ENCODE measurements at places on chromosomes 12 and 14.
A peak's percentile ranks its signal among the peaks of the same experiment; 100 is the strongest.

GRCh38 chr14:92565040-92565717 is 51.6 kb downstream of the RIN3 start:
- DNase-seq, result no peak

GRCh38 chr14:55556929-55557623 is 22.9 kb upstream of the KTN1 start:
- DNase-seq, result peak; percentile 77

- no peak for DNase-seq
Measured at GRCh38 chr14:45400509-45400908, 147.5 kb upstream of the MIS18BP1 start.

DNA sequence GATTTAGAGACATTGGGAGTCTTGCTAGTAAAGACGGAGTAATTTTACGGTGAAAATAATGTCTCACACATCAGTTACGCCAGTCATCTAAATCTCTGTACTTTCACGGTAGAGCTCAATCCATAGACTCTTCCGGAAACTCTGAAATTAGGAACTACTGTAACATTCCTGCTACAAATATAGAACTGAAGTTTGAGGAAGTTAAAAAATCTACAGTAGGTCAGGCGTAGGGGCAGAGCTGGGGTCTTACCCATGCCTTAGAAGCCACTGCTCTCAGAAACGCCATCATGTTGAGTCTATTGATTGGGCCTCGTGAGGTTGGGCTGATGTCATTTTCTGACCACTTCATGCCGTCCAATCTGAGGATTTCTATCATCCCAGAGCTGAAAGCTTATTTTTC is 1029.8 kb upstream of the TMEM132C start:
- DNase-seq, result no peak

GRCh38 chr12:47823422-47824086 is 3.9 kb upstream of the HDAC7 start:
- DNase-seq, result no peak

DNA sequence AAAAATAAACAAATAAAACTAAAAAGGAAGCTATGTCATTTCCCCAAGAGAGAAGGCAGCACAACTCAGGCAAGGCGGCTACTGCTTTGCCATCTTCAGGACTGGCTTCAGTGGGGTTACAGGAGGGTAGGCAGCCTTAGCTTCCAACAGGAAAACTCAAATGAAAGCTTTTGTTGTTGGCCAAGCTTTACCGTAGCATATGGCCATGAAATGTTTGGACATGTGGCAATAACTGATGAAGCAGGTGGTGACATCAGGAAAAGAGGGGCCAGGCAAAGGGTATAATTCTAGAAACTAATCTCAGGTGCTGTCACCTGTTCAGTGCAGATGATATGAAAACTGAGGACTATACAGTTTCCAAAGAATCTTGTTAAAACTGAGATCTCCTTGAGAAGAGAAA is 22.8 kb upstream of the NPFF start:
- no peak for DNase-seq

DNA sequence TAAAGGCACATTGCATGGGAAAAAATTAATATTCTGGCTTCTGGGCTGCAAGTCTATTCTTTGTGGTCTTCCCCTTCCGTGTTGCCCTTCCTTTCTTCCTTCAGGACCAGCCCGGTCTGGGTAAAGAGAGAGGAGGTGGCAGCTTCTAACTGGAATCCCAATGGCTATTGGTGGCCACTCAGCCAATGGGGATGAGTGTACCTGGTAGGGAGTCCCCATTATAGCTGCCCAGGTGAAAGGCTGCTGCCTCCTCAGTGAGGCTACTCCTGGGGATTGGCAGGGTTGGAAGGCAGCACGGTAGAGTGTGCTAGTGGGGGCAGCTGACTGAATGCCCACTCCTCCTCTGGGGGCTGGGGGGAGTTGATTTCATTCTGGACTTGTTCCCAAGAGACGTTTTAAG is 112.6 kb downstream of the RBM19 start:
- no peak for DNase-seq

GRCh38 chr12:76898442-76898841 is 19.6 kb upstream of the CSRP2 start:
- DNase-seq, result no peak

GRCh38 chr12:25617991-25618390 is 64.9 kb upstream of the LMNTD1 start:
- no peak for DNase-seq

GRCh38 chr14:39233680-39234326 is at the start of gene MIA2:
Gene MIA2 (plus strand): TSS chr14:39233915. CDS start chr14:39234115, 200 bp downstream.
- DNase-seq, result no peak

- DNase-seq, result no peak
Measured at GRCh38 chr12:22250762-22251161, 83.7 kb downstream of the ST8SIA1 start.

GRCh38 chr12:52496590-52497071 is 3.6 kb upstream of the KRT6A start:
- no peak for DNase-seq

- no peak for DNase-seq
Measured at GRCh38 chr12:34264110-34264509, 241.8 kb downstream of the ALG10 start.

DNA sequence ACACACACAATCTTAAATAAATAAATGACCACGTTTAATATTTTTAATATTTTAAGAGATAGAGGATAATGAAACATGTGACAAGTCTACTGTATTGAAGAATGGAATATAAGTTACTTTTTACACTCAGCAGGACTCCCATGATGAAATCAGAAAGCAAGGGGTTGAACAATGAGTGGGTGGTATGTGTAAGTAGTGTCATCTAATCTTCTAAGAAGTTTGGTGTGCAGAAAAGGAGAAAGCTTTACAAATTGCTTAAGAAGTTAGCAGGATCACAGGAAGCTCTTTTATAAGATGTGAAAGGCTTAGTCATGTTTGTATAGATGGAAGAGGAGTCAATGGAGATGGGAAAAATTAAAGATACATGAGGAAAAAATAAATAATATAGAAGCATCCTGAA is 47.8 kb downstream of the SLC15A5 start:
- no peak for DNase-seq

GRCh38 chr12:62407587-62407986 is 59.0 kb upstream of the MON2 start:
- no peak for DNase-seq

DNA sequence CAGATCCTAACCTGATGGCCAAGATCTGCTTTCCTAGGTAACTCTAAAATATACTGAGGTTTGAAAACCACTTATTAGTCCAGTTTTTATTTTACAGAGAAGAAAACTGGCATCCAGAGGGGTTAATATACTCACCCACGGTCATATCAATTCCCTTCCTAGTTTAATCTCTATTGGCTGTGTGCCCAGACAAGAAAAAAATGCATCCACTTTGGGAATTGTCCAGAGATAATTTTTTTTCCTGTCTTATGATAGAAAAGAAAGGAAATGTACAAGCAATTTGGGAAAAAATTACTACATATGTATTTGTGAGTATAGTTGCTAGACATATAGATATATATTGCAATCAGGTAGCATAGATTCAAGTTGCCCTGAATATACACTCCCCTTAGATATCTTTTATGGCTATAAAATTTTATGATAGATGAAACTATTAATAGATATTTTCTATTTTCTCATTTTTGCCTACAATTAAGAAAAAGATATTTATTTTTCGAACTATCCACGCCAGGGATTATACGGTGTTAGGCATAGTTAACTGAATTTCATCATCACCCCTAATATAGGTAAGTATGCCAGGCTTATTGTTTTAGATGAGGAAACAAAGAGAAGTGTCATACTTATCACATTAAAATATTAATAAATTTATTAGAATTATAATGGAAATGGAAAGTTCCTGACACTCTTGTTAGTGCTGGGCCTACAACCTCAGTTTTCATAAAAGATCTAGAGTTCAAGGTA is 100.5 kb upstream of the SLC38A2 start:
- no peak for DNase-seq

DNA sequence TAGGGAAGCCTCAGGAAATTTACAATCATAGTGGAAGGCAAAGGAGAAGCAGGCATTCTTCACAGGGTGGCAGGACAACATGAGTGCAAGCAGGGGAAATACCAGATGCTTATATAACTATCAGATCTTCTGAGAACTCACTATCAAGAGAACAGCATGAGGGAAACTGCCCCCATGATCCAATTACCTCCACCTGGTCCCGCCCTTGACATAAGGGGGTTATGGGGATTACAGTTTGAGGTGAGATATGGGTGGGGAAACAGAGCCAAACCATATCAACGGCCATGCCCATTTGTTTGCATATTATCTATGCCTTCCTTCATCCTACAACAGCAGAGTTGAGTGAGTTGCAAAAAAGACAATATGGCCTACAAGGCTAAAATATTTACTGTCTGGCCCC is 140.2 kb upstream of the CCDC196 start:
- DNase-seq, result no peak

GRCh38 chr14:28305938-28306337 is 460.6 kb upstream of the FOXG1 start:
- no peak for DNase-seq

- DNase-seq, result no peak
Measured at GRCh38 chr14:105588236-105588860, 62.0 kb downstream of the TMEM121 start.

GRCh38 chr12:40647651-40648050 is 44.6 kb upstream of the CNTN1 start:
- no peak for DNase-seq

GRCh38 chr12:46803517-46803916 is 22.3 kb downstream of the SLC38A4 start:
- no peak for DNase-seq

DNA sequence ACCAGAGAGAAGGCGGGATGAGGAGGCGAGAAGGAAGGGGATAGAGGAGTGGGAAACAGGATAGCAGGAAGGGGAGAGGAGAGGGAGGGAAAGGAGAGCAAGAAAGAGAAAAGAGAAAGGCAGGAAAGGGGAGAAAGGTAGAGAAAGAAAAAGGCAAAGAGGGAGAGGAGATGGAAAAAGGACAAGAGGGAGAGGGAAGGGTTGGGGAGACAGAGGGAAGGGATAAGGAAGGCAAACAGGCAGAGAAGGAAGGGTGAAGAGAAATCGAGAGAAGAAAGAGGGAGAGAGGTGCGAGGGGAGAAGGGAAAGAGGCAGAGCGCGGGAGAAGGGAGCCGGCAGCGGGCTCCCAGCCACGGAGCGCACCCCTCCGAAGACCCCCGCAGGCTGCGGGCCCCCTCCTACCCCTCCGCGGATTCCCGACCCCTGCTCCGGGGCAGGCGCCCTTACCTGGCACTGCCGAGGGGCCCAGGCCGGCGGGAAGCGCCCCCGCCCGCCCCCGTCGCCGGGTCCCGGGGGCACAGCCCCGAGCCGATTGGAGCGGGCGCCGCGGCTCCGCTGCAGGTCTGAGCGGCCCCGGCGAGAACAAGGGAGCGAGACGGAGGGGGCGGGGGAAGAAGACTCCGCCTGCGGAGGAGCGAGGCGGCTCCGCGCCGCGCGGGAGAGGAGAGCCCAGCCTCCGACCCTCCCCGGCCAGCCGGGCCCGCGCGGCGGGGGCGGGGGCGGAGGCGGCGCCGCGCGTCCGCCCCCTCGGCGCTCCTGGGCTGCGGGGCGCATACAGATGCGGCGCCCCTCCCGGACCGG is at the start of gene CDH24:
Gene CDH24 (minus strand): TSS at position 565 of the 801 bp plus-strand sequence. CDS start 1,787 bp downstream, outside the sequence.
- peak; percentile 93 for DNase-seq

DNA sequence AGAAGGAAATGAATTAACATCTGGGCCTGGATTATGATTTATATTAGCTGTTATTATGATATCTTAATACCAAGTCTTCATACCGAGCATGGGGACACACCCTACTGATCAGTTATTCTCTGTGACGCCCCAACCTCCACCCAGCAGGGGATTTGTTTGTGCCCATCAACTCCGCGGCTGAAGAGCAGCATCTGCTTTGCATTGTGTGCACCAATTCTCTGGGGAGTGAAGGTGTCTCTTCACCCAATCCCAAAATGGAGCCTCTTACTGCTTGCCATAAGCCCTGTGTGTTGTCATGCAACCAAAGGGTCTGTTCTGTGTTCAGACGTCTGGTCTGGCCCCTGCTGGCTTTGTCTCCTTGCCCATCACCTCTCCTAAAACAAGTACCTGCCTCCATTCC is 25.4 kb downstream of the DHRS2 start:
- DNase-seq, result no peak

GRCh38 chr12:1536817-1537216 is 57.6 kb downstream of the FBXL14 start:
- no peak for DNase-seq

- DNase-seq, result no peak
Measured at GRCh38 chr12:103421402-103421801, 74.4 kb downstream of the C12orf42 start.

- no peak for DNase-seq
Measured at GRCh38 chr12:18415227-18415626, 153.9 kb downstream of the PIK3C2G start.

DNA sequence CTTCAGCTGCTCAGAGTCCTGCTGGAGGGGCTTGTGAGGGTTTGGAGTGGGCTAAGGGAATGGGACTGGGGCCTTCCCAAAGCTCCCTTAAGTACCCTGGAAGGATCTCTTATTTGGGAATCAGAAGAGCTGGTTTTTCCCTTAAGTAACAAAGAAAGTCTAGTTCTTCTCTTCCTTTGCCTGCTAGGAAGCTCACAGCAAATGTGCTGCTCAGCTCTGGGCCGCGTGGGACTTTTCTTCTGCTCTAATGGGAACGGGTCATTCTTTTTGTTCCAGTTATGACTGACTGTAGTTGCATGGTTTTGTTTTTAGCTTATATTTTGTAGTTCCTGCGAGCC is 6.0 kb downstream of the KIF26A start:
- DNase-seq, result no peak

- DNase-seq, result no peak
Measured at GRCh38 chr14:76830556-76830955, 4.3 kb downstream of the LRRC74A start.

GRCh38 chr12:58877243-58877743 is 43.0 kb downstream of the LRIG3 start:
- no peak for DNase-seq

- DNase-seq, result no peak
Measured at GRCh38 chr14:64722842-64723447, 18.7 kb downstream of the PLEKHG3 start.

GRCh38 chr12:29148596-29148910 is 525 bp upstream of the FAR2 start:
- DNase-seq, result no peak

- DNase-seq, result no peak
Measured at GRCh38 chr12:128909653-128910052, 56.4 kb downstream of the GLT1D1 start.

- no peak for DNase-seq
Measured at GRCh38 chr12:9843407-9843806, 16.1 kb downstream of the KLRF1 start.

DNA sequence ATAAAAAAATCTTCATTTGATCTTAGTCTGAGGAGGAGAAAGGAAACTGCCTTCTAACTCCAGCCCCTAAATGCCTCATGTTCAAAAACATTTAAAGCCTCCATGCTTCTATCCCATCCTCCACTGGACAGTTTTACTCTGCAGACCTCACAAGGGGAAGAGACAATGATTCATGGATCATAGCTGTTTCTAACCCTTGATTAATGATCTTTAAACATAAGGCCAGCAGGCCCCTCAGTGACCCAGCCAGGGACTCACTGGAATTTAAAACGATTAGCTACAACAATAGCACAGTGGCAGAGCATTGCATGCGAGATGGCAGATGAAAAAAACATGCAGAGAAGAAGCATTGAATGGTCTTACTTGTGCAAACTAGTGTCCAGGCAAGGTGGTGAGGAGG is 6.0 kb downstream of the DCTN2 start:
- DNase-seq, result no peak

- DNase-seq, result no peak
Measured at GRCh38 chr14:35107866-35108265, 13.9 kb downstream of the PPP2R3C start.

- DNase-seq, result no peak
Measured at GRCh38 chr14:95533822-95534221, 1.0 kb upstream of the GLRX5 start.

GRCh38 chr14:29271669-29272068 is 505.1 kb downstream of the FOXG1 start:
- DNase-seq, result no peak

Data from upper lobe of left lung (tissue), 6 donors.